ENCODE measurements at places on chromosomes 13 and 19.
A peak's percentile ranks its signal among the peaks of the same experiment; 100 is the strongest.

- DNase-seq = no peak
These were observed 23.2 kb upstream of the MAB21L1 start for GRCh38 chr13:35499676-35500075.

DNA sequence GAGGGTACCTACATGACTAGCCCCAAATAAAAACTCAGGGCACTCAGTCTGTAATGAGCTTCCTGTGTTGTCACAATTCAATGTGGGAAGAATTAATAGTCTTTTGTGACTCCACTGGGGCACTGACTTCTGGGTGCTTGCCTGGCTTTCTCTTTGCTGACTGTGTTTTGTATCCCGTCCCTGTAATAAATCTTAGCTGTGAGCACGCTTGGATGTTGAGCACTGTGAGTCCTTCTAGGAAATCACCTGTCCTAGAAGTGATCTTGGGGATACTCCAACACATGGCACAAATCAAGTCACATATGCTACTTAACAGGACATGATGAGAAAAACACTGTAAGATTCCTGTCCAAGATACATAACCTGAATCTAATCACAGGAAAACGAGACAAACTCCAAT lies 83.0 kb downstream of the USP12 start:
- DNase-seq = no peak

DNA sequence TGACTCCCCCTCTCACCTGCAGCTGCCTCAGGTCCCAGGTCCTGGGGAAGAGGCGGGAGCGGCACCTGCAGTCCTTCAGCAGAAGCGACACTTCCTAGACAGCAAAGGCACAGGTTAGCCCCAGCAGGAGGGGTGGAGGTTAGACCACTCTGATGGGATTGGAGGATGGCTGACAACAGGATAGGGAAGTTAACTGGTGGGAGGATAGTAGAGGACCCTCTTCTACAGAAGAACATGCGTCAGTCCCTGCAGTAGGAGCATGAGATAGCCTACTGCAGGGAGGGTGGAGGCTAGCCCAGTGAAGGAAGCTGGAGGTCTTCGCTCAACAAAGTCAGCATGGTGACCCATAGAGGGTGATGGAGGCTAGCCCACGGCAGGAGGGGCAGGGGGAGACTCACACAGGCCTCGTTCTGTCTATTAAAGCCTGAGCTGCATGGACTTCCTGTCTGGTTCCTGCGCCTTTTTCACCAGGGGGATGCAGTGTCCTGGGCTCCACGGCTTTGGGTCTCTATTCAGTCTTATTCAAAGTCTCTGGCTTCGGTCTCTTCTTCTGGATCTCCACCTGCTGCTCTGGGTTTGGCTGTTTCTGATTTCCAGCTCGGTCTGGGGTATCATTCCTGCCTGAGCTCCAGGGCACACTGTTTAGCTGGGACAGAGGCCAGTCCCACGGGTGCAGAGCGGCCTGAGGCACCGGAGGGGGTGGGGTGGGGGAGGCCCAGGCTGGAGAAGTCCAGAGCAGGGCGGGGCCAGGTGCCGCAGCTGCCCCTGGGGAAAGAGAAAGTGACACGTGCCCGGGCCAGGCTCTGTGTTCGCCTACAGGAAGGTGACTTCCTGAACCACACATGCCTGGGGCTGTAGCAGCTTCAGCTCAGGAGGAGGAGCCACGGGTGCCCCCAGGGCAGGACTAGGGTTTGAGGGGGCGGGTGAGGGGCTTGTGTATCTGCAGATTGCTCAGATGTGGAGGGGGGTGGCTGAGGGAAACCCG lies 7.3 kb downstream of the IFNL3 start:
- DNase-seq = no peak

DNA sequence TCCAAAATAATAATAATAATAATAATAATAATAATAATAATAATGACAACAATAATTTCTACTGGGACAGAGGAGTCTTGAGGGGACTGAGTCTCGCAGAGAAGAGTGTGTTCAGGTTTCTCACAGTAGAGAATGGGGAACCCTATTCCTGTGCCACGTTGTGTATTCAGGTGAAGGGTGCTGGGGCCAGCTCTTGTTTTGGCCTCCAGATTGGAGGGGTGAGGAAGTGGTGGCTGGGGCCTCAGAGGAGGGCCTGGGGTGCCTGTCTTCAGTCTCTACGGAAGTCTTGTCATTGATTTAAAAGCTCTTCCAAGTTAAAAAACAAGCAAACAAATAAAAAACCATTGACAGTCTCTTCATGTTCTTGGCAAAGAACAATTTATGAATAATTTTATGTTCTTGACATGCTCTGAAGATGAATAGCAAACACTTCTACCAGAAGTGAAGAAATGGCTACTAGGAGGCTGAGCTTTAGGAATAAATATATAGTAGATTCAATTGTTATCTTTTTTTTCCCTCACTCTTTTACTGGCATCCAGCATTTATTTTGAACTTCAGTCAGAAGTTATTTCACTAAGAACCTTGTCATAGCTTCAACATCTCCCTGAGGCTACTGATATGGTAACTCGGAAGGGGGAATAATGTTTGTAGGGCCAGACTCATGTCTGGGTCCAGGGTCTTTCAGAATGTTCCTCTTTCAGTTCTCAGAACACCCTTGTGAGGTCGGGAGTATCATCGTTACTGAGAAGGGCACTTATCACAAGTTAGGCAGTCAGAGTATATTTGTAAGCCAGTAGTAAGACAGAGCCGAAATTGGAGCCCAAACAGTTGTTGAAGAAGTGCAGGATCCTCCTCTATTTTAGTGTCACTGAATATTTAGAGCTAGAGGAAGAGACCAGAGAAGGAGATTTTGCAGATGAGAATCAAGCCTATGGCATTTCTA lies 13.1 kb downstream of the LRCH1 start:
- DNase-seq = no peak

DNA sequence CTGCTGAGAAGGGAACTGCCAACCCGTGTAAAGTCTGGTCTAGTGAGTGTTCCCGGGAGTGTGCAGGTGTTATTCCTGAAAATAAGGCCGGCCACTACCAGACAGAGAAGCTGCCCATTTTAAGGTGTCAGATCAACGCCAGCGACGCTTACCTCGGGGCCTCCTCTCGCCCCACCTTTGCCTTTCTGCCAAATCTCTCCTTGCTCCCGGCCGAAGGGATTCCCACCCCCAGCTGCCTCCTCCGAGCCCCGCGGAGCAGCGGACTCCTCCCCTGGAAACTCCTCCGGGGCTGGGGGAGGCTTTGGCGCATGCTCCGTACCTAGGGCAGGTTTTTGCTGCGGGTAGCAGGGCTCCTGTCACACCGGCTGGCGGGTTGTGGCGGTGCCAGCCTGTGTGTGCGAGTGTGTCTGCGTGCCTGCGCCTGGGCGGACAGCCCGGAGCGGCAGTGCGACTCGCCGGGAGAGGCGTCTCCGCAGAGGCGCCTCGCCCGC lies at the start of gene HS6ST3:
TSS of gene HS6ST3 (plus strand) at position 359 of the 491 bp plus-strand sequence.
- no peak for DNase-seq

- no peak for DNase-seq
These were observed 624.0 kb upstream of the GPC6 start for GRCh38 chr13:92602560-92602959.

DNA sequence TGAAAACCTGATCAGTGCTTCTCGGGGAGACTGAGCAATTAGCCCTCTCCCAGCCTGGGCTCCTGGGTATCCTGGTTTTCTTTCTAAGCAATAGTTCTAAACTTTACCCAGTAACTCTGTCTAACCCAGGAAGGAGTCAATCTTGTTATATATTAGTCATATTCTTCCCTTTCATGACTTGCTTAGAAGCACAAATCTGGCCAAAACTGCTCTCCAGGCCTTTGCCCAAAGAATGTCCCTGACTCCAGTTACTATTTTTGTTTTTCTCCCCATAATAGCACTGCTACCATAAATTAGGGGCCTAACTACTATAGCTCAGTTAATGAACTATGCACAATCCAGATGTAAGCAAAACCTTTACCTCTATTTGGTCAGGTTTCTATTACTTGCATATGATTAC lies 355.8 kb upstream of the HTR2A start:
- DNase-seq = no peak

DNA sequence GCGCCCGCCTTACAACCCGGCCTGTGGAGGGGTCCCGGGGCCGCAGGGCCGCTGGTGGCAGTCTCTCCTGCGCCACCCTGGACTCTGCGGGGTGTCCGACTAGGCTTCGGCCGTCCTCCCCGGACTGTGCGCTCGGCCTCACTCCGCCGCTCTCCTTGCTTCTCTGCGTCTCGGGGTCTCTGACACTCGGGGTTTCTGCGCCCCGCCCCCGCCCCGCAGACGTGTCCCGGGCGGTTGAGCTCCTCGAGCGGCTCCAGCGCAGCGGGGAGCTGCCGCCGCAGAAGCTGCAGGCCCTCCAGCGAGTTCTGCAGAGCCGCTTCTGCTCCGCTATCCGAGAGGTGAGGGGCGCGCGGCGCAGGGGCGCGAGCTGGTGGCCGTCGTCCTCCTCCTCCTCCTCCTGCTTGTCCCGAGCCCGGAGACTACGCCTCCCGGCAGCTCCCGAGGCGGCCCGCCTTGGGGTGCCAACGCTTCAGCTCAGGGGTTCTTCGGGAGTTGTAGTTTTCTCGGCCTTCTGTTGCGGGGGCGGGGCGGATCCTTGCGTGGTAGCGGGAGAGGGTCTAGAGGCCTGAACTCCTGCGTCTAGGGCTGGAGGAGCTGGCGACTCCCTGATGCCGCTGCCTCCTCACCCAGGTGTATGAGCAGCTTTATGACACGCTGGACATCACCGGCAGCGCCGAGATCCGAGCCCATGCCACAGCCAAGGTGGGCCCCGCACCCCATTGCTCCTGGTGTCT lies 627 bp downstream of the LIN7B start:
- DNase-seq = peak; percentile 63

- DNase-seq = no peak
These were observed 499.7 kb downstream of the COG6 start for GRCh38 chr13:40155201-40155600.

DNA sequence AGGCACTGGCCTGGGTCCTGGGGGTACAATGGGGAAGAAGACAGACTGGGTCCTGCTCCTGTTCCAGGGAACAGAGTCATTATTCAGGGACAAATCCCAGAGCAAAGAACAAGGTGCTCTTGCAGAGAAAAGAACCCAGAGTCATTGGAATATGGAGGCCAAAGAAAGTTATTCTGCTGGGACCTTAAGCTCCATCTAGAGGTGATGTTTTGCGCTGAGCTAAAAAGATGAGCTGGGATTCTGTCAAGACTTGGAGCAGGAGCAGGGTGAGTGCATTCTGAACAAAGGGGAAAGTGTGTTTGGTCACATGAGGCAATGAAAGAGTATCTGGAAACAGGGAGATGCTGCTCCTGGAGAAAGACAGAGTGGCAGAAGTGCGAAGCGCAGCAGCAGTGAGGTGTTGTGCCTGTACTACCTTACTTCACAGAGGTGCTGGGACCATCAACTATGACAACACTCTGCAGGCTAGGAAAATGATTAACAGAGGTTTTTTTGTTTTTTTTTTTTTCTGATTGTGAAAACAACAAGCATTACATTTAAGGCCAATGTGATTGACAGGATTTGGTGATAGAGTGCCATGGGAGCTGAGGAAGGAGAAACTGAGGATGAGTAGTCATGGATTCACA lies 95.3 kb upstream of the TNFSF11 start:
- DNase-seq = no peak

DNA sequence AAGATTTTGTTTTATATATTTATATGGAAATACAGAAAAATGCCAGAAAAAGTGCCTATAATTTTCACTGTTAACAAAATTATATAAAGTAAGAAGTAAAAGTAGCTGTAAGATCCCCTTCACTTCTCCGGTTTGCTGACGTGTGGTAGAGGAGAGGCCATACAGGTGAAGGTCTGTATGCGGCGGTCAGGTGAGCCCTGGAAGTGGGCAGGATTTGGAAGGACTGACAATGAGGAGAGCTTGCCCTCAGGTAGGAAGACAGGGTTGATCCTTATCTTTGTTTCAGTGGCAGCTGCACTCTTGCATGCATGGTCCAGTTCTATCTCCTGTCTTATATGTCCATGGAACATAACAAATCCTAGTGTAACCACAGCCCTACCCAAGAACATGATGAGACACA lies 16.9 kb upstream of the TFDP1 start:
- DNase-seq = no peak

- peak; percentile 91 for DNase-seq
These were observed at the start of gene TGFB1 for GRCh38 chr19:41353466-41354342. TSS of gene TGFB1 (minus strand) at chr19:41353922. CDS start at chr19:41353044, 878 bp downstream.

GRCh38 chr13:33087790-33088189 lies 71.6 kb downstream of the KL start:
- DNase-seq = no peak

- no peak for DNase-seq
These were observed 103.9 kb downstream of the WDFY2 start for GRCh38 chr13:51687947-51688714.

- peak; percentile 64 for DNase-seq
These were observed 1.4 kb upstream of the TSHZ3 start for GRCh38 chr19:31350693-31351055.

DNA sequence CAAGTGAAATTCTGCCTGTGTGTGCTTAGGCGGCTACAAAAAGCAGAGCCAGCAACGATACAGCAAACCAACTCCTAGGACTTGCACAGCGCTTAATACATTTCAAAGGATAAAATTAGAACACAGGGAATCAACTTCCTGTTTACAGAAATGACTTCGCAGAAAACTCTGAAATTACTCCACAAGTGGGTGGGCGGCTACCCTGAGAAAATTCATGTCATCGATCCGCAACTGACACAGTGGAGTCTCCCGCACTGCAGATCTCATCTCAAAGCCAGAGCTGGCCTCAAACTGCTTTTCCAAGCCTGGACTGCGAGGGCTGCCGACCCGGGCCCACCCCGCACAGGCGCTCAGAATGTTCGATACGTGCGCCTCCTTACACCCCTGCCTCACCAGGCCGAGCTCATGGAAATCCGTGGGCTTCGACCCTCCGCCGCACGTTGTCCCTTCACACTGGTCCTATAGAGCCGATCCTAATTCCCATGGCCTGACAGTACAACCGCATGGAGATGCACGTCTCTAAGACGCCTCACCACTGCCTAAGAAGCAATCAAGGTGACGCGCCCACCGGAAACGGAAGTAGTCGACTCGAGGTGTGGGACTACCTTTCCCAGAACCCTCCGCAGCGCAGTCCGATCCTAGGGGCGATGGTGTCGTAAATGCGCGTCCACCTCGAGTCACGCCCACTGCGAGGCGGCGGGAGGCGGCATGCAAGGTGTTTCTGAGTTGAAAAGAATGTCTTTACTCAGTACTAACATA lies at the start of gene ZNF229:
TSS of gene ZNF229 (minus strand) at position 557 of the 759 bp plus-strand sequence. CDS start 5,625 bp downstream, outside the sequence.
- peak; percentile 55 for DNase-seq

- no peak for DNase-seq
These were observed 1594.5 kb upstream of the PCDH20 start for GRCh38 chr13:63010072-63010658.

DNA sequence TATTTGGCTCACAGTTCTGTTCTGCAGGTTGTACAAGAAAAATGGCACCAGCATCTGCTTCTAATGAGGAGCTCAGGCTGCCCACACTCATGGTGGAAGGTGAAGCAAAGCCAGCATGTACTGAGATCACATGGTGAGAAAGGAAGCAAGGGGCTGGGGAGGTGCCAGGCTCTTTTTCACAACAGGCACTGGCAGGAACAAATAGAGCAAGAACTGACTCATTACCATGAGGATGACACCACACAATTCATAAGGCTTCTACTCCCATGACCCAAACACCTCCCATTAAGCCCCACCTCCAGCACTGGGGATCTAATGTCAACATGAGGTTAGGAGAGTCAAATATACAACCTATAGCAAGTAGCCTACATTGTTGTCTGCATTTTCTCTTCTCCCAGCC lies 522.6 kb downstream of the RFC3 start:
- peak; percentile 68 for DNase-seq
